ENCODE measurements at places on chromosomes 3 and 15. TPM values are rescaled to one million over a fixed set of nuclear protein-coding genes. Genes with fewer than 3 reads are reported as not detected.

CIDEC gene
- total RNA-seq: 88.8 TPM

VEPH1 gene
- 0.70 TPM for total RNA-seq

C3orf22 gene
- total RNA-seq: not detected

CFAP44 gene
- 1.4 TPM for total RNA-seq

HGD gene
- 16.4 TPM for total RNA-seq

C2CD4A gene
- 0.10 TPM for total RNA-seq

NANOGP8 gene
- total RNA-seq: not detected

Data from A549 treated with Hydrocortisone at 1 μM for 4 hours (cell line).